SK-N-MC (cell line): ENCODE measurements at places on chromosomes 1 and 21.

- no peak for DNase-seq
These were observed 31.9 kb downstream of the PTGER3 start for GRCh38 chr1:71015745-71016144.

DNA sequence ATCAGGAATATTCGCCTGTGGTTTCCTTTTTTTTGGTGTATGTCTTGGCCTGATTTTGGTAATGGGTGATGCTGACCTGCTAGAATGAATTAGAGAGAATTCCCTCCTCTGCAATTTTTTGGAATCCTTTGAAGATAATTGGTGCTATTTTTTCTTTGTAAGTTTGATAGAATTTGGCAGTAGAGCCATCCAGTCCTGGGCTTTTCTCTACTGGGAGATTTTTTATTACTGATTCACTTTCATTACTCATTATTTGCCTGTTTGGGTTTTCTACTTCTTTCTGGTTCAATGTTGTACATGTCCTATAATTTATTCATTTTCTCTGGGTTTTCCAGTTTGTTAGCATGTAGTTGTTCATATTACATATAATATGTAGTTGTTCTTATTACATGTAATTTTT, 48.7 kb downstream of the NTMT2 start:
- DNase-seq, result no peak

GRCh38 chr1:80657707-80658106, 1143.0 kb upstream of the ADGRL2 start:
- no peak for DNase-seq

DNA sequence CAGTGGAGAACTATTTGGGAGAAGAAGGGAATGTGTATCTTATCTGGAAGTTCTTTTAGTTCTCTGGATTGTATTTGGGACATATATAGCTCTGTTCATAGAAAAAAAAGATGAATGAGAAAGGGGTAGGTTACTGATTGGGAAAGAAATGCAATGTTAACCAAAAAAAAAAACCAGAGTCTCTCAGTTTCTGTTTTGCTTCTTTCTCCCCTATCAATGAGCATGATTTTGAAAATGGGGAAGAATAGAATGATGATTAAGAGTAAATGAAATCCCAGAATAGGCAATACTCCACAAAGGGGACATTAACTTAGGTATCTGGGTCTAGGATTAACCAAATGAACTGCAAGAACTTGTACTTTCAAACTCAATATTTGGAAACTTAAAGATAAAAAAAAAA, 92.9 kb downstream of the RHOU start:
- DNase-seq, result no peak
